Renal pelvis (tissue), 12 donors: ENCODE measurements at places on chromosomes 5 and 9. TPM values are rescaled to one million over a fixed set of nuclear protein-coding genes. Genes with fewer than 3 reads are reported as not detected.
A peak's percentile ranks its signal among the peaks of the same experiment; 100 is the strongest.

DNA sequence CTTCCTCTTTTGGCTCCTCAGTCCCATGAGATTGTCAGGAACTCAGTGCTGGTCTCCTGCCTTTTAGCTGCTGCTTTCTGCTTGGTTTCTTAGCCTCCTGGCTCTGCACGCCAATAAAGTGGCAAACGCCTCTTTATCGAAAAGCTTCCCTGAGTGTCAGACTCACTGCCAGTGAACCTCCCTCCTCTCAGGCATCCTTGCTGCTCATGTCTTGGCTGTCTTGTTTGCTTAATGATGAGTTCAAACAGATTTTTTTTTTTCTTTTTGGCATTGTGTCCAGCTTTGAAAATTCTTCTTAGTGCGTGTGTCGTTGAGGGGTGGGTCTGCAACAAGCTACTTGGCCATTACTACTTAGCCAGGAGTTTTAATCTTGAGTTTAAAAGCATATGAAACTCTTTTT is 14.9 kb downstream of the RASGRF2 start:
- no peak for DNase-seq

- DNase-seq = no peak
Measured at GRCh38 chr9:38442473-38443096, 18.3 kb upstream of the IGFBPL1 start.

DNA sequence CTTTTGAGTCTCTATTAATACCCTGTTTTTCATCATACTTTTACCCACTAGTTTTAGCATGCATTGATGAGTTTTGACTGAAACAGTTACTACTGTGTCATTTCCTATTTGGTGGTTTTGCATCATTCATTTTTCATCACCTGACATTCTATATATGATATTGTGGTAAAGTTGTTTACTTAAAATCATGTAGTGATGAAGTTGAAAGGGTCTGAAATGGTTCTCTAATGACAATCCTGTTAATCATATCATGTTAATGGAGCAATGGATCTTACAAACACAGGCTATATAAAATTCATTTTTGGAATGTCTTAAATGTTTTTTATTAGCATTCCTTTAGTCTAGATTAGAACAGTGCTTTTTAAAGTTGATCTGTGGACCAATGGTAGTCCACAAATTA is 84.1 kb downstream of the ERBIN start:
- DNase-seq = no peak

DNA sequence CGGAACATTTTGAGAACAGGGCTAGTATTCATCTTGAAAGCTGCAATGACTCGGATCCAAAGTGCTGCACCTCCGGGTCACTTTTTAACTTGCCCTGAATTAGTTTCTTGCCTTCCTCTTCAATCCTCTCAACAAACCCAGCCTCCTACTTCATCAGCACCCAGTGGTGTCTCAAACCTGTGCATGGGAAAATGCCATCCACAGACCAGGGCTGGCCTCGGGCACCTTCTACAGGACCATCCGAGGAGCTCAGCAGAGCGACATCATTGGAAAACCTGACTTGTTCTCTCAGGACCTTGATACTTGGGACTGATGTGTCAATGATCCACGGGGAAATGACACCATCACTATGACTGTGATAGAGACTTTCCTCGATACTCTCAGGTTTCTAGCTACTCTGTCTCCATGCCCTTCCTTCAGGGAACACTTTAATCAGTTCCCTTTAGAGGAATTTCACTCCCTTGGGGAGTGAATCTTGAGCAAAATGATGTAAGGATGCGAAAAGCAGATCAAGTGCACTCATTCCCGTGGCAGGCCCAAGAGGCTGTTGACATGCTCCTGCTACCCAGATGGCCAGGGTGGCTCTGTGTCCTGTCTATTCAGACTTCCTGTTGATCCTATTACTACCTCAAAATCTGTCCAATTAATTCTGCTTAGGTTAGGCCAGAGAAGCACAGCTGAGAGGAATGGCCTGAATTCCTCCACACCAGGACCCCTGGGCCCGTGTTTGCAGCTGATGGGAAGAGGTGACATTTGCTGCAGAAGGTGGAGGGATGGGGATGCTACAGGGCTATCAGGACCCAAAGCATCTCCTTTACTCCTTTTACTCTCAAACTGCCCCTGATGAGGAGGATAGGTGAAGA is 96.5 kb upstream of the SLC25A48 start:
- no peak for DNase-seq

- DNase-seq = no peak
Measured at GRCh38 chr5:71744009-71744790, 25.1 kb downstream of the CARTPT start.

DNA sequence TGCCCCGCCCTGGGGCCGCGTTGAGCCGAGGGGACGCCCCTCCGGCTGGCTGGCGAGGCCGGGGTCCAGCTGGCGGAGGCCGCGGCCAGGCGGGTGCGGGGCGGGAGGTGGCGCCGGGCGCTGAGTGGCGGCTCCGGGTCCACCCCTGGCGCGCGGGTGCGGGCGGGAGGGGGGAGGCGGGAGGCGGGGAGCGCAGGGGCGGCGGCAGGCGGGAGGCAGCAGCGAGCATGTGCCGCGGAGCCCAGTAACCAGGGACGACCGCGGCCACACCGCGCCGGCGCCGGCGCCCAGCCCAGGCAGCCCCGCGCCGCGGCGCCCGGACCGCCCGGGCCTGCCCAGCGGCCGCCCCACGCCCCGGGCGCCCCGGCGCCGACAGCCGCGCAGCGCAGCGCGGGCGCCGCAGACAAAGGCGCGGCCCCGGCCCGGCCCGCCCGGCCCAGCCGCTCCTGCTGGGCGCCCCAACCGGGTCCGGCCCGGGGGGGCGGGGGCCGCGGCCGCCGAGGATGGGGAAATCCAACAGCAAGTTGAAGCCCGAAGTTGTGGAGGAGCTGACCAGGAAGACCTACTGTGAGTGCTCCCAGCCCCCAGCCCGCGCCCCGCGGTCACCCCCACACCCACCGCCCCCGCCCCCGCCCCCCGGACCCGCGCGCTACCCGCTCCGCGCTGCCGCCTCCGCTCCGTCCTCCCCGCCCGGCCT is at the start of gene NCS1:
Gene NCS1, plus strand, starts transcription at position 244 of the 697 bp plus-strand sequence. Its CDS starts 260 bp downstream, at position 504.
- peak; percentile 68 for DNase-seq

DNA sequence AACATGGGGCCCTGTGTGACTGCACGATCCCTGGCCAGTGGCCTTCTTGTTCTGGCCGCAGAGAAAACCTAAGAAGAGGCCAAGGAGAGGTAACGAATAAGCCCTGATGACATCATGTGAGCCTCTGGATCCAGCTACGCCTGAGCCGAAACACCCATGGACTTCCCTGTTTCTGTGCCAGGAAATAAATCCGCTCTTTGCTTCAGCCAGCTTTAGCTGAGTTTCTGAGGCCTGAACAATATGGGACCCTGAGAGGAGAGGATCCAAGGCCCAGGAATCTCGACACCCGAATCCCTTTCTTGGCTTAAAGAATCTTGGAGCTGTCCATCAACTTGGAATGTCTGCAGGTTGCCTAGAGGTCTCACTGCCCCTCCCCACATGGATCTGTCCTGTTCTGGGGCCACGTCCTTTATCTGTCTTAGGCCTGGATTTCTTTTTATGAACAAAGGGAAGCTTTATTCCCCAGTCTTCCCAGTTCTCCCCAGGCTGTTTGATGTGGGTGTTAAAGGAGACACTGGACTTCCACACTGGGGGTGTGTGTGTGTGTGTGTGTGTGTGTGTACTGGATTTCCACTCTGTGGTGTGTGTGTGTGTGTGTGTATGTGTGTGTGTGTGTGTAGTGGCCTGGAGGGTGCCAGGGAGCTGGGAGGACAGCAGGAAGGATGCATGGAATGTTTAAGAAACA is 13.7 kb downstream of the IER5L start:
- DNase-seq = no peak

PCDHGB4 gene
- polyA plus RNA-seq = 4.9 TPM

NR5A1 gene
- 0.19 TPM for polyA plus RNA-seq

ARSI gene
- 2.8 TPM for polyA plus RNA-seq
